Right forelimb (tissue), 1 donor: ENCODE measurements at places on chromosomes 7 and 10.

GRCh38 chr7:78530351-78530750 is 731.8 kb downstream of the PHTF2 start:
- no peak for DNase-seq

DNA sequence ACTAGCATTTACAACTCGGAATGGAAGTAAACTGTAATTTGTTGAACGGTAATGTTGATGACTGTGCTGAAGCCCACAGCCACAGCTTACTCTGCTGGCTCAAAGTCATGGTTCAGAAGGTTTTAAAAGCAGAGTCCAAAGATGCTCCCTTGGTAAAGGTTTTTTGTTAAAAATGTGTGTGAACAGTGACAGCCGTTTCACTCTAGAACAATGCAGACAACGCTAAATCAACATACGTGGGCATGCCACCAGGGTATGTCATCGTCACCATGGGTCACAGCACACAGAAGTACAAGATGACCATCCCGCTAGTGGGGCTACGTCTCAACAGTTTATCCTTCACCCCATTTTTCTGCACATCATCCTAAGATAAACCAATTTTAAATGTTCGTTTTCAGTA is 106.5 kb upstream of the LANCL2 start:
- no peak for DNase-seq

DNA sequence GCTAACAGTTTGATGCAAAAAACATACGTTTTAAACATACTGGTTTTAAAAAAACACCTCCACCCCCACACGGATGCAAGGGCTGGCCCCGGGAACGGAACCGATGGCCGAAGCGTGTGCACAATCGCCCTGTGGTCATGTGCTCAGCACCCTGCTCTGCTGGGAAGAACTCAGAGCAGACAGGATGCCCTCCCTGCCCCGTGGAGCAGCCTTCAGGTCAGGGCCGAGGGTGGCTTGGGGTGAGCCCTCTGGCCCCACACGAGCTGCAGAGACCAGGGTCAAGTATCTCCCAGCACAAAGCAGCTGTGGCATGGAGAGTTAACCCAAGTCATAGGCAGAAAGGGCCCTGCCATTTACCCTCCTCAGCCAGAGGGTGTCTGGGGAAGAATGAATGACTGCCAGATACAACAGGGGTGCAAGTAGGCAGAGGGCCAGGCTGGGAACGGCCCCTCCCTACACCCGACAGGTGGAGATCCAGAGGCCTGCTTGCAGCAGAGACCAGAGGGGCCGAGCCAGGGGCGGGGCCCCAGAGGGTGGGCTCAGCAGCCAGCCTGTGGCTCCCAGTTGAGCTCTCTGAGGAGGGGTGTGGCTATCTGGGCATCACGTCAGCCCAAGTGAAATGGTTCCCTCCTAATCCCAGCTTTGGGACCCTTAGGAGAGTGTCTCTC is 56.8 kb downstream of the ZRANB1 start:
- peak; percentile 53 for DNase-seq

DNA sequence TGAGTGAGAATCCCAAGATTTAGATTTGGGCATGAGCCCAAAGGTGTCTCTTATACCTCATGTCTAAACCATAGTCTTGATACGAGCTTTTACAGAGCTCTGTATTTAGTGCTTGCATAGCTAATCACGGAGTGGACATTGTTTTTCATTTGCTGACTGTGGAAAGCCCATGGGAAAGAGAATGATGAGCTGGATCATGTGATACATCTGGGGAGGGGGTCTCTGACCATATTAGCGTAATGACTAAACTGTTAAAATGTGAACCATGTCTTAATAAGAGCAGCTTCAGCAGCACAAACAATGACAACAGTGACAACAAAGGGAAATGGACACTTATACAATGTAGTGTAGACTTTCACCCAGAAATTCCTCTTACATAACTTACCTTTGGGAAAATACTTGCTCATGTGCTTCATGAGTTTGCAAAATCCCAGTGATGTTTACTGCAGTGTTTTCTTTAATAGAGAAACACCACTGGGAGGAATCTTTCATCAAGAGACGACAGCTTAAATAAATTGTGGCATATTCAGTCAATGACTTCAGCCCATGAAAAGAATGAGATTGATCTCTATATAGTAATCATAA is 44.0 kb upstream of the ITGB1 start:
- DNase-seq = no peak

- no peak for DNase-seq
Measured at GRCh38 chr10:119652361-119652730, 1.2 kb downstream of the BAG3 start.

DNA sequence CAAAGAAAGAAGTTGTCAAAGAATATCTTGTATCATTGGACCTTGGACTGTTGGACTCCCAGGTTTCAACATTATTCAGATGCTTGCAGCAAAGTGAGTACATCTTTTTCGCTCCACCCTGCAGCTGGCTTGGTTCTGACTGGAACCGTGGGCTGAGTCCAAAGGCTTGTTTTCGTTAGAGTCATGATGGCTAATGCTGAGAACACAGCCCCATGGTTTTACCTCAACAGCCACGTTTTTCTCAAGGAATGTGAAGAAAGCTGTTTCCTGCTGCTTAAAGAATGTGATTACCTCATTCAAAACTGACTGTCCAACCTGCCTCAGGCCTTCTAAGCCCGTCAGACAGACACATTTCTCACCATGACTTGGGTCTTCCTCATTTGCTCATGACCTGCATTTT is 69.5 kb downstream of the STEAP1B start:
- no peak for DNase-seq

- DNase-seq = no peak
Measured at GRCh38 chr7:137084607-137085380, 216.3 kb downstream of the CHRM2 start.

GRCh38 chr10:117568334-117568733 is 25.8 kb downstream of the EMX2 start:
- peak; percentile 53 for DNase-seq

- no peak for DNase-seq
Measured at GRCh38 chr7:87083865-87084519, 24.5 kb upstream of the ELAPOR2 start.

DNA sequence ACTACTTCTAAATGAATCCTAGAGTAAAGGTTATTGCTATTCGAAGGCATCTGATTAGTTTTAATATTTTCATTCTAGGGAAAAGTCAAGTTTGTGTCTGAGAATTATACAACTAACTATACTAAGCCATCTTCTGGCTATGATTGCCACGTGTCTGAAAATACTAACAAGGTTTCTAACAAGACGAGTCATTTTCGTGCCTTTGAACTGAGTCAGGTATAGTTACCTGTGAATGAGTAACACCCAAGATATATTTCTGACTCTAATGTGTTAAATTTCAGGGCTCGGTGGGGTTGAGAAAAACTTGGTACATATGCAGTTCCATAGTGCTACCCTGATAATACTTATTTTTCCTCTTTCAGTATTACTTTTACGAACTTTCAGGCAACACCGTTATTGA is 35.5 kb downstream of the TASOR2 start:
- no peak for DNase-seq

GRCh38 chr10:133614830-133615580 is 11.6 kb downstream of the FRG2B start:
- no peak for DNase-seq

DNA sequence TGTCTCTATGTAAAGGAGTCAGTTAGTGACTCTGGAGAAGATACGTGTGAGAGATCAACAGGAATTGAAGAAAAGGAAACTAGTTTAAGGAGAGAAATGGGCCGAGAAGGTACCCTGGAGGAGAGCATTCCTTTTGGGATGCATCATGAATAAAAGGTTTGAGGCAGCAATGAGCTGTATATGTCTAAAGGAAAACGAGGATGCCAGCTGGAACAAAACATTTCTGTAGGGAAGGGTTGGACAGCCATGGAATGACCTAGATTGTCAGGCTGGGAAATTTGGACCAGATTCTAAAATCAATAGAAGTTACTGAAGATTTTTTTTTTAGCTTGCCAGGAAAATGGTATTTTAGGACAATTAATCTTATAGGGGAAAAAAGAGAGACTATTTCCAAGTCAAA is 17.2 kb upstream of the MPP7 start:
- no peak for DNase-seq

DNA sequence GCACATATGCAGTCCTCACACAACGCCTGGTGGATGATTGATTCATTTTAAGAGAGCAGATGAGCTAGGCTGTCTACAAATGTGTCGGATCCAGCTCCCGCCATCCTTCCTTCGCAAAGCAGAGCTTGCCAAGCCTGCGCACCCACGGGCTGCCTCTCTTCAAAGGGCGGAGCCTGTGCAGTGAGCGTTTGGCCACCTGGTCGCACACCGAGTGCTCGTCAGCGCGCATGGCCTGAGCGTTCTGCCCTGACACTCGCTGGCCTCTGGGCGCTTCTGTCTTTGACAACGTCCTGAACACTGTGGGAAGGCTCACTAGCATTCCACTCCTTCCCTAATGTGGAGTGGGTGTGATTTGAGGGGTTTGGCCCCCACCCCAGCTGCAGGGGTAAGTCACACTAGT is 47.1 kb upstream of the TMEM72 start:
- peak; percentile 65 for DNase-seq

- DNase-seq = no peak
Measured at GRCh38 chr10:71765906-71766716, 7.2 kb downstream of the VSIR start.

DNA sequence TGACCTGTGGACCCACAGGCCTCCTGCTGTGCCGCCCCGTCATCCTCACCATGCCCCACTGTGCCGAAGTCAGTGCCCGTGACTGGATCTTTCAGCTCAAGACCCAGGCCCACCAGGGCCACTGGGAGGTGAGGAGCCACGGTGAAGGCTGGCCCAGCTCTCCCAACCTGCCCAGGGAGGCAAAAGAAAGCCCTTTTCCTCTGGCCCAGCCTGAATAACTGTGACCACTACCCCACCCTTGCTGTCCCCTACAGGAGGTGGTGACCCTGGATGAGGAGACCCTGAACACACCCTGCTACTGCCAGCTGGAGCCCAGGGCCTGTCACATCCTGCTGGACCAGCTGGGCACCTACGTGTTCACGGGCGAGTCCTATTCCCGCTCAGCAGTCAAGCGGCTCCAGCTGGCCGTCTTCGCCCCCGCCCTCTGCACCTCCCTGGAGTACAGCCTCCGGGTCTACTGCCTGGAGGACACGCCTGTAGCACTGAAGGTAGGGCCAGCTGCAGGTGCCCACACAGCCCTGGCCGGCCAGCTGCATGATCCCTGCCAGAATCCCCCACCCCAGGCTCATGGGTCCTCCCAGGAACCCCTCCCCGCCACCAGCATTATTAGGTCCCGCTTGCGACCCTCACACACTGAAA is 25.5 kb upstream of the SLC29A3 start:
- DNase-seq = no peak

GRCh38 chr7:147639037-147639436 is 951.5 kb upstream of the C7orf33 start:
- no peak for DNase-seq

- DNase-seq = no peak
Measured at GRCh38 chr7:128067983-128068382, 36.7 kb upstream of the LRRC4 start.

GRCh38 chr7:7944619-7945282 is 23.8 kb upstream of the GLCCI1 start:
- no peak for DNase-seq
